ENCODE measurements at places on chromosomes 1 and 21.

DNA sequence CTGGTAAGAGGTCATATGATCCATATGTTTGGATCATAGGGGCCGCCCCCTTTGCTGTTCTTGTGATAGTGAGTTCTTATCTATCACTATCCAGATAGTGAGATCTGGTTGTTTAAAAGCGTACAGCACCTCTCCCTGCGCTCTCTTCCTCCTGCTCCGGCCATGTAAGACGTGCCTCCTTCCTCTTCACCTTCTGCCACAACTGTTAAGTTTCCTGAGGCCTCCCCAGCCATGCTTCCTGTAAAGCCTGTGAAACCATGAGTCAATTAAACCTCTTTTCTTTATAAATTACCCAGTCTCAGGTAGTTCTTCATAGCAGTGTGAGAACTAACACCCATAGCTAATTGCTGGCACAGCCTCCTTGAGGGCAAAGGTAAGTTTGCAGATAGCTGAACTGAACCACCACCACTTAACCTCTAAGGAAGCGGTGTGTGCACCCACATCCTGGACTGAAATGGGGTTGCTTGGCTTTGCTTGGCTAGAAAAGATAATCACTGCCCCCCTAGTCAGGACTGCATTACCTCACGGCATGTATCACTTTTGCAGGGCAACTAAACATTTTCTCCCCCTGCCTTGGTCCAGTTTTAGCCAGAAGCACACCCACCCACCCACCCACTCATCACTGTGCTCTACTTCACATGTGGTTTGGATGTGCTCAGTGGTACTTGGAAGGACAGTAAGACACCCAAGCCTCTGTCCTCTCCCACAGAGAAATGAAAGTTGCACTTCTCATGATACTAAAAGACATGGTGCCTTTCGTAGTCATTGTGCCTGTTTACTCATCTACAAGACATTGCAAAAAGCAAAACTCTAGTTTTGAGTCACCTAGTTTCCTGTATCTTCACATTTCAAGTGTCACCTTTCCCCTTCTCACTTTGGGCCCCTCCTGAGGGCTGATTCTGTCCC lies 23.1 kb upstream of the PTAFR start:
- no peak for DNase-seq

- DNase-seq = no peak
Observed at GRCh38 chr1:245007852-245008251, 143.5 kb upstream of the HNRNPU start.

DNA sequence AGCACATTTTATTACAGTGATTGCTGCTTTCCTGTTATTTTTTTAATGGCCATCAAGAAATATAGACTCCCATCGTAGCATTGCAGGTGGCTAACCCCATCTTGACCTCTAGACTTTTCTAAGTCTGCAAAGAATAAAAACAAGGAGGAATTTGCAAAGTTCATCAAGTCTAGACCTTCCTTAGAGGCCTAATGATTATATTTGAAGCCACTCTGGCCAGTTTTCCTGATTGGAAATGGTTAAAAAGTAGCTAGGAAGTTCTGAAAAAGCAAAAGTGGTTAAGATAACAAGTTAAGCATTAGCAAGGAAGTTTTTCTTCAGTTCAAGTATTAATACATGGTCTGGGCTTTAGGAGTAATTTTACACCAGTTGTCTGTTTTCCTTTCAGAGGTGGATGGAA lies 16.7 kb upstream of the KCNJ15 start:
- no peak for DNase-seq

- no peak for DNase-seq
Observed at GRCh38 chr1:183318433-183318832, 99.7 kb downstream of the NMNAT2 start.

DNA sequence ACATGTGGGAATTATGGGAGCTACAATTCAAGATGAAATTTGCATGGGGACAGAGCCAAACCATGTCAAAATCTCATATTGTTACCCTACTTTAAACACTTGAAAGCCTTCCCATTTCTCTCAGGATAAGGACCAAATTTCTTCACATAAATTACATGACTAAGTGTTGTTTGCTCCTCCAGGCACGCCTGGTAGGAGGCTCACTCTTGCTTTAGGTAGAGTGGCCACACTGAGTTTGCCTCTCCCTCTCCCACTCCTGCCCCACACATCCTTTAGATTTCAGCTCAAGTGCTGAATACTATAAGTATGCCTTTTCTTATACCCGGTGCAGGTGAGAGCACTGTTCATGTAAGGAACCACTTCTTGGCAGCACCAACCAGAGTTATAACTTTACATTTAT lies 279.1 kb downstream of the DNM3 start:
- no peak for DNase-seq

DNA sequence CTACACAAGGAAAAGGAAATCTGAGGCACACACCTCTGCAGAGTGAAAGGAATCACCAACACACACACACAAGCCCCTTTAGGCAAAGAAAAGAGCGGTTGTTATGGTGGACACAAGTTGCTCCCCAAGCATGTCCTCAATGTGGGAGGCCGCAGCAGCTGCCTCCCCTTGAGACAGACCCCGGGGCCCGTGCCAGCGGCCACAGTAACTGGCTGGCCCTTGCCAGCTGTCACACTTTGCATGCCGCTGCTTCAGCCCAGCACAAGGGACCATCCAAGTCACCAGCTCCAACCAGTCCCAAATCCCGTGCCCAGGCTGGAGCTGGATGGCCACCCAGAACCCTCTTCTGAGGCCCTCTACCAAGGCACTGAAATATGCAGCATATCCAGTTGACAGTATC lies 2.9 kb upstream of the OLIG1 start:
- no peak for DNase-seq

DNA sequence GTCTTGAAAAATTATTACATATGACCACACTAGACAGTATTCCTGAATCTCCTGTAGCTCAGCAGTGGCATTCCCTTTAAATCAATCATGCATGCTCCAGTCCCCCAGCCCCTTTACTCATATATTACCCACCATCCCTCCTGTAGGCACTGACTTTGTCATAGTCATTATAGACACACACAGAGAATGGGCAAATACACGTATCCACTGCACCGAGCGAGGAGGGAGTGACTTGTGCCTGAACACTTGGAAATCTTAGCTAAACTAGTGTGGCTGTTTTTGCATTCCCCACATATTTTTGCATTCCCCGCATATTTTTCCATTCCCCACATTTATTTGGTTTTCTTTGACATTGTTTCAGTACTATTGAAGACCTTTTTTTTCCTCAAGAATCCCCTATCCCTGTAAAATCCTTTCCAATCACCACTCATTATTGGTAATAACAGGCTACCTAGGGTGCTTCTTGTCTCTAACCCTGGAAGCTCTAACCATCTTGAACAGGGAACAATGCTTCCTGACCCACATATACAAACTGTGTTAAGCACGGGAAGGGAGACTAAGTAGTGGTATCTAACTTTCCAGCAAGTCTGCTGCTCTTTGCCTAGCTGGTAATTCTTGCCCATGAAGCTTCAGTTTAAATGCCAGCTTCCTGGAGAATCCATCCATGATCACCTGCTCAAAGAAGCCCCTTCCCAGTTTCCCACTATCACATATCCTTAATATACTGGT lies 534.4 kb upstream of the CAMK1G start:
- DNase-seq = no peak

DNA sequence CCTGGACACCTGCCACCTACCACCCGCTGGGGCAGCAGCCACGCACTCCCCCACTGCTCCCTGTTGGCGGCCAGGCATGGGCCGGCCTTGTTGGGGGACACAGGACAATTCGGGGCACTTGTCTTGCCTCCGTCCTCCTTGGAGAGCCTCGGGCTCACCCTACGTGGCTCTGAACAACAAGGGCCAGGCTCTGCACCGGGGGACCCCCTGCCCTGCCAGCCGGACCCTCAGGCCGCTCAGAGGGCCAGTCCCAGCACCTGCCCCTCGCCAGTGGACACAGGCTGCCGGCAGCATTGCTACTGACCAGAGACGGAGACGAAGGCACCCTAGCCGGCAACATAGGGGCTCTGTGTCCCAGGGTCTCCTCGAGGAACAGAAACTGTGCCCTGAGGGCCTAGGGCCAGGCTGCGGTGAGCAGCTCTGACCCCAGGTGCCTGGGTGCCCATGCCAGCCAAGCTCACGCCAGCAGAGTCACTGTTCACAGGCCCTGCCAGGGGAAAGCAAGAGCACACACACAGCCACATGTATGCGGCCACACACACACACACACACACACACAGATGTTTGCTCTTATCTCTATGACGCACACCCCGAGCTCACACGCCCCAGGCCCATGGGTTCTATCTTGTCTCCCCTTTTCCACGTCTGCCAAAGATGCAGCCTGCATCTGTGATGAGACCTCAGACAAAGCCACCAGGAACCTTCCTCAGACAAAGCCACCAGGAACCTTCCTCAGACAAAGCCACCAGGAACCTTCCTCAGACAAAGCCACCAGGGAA lies 45.9 kb downstream of the MORN1 start:
- DNase-seq = no peak

- DNase-seq = peak; percentile 76
Observed at GRCh38 chr1:145996433-145997015, at the start of gene TXNIP. TXNIP (minus strand) TSS chr1:145996579; CDS start chr1:145996266, 313 bp downstream.

GRCh38 chr1:8671306-8671917 lies 146.0 kb downstream of the RERE start:
- no peak for DNase-seq

GRCh38 chr1:173287785-173288184 lies 80.7 kb upstream of the TNFSF4 start:
- no peak for DNase-seq

- no peak for DNase-seq
Observed at GRCh38 chr1:240230816-240231215, 139.1 kb downstream of the FMN2 start.

- no peak for DNase-seq
Observed at GRCh38 chr1:43872280-43872679, 61.3 kb upstream of the ARTN start.

DNA sequence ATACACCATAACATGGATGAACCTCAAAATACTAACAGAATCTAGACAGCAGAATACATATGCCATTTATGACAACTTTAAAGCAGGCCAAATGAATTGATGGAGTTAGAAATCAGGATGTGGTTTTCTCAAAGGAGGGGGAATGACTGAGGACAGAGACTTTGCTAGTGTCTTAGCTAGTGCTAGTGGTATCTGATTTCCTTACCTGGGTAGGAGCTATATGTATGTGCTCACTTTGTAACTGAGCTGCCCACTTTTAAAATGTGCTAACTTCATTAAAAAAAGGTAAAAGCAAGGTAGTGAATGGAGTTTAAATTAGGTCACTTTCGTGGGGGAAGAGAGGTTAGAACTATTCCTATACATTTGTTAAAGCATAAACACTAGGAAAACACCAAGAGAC lies 2.6 kb downstream of the GTF2B start:
- DNase-seq = no peak

- DNase-seq = no peak
Observed at GRCh38 chr21:30981403-30981802, 56.9 kb downstream of the KRTAP19-8 start.

GRCh38 chr1:158177700-158178450 lies 2.8 kb upstream of the CD1D start:
- peak; percentile 10 for DNase-seq

GRCh38 chr1:234963180-234963903 lies 165.3 kb downstream of the TOMM20 start:
- no peak for DNase-seq

DNA sequence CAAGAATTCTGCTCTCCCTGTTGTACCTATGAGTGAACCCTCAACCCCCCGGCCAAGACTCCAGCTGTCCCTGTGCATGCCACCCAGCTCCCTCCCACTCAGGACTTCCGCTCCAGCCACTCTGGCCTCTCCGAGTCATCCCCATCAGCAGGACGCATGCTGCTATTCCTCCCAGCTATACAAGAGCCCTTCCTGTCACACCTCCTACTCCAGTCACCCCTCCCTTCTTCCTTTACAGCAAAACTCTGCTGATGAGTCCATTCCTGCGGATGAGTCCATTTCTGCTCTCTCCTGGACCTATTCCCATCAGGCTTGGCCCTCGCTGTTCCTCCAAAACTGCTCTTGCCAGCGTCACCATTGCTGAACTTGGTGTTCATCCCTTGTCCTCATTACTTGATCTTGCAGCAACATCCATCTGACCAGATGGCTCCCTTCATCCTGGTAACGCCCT lies 42.2 kb downstream of the H3-3A start:
- no peak for DNase-seq

DNA sequence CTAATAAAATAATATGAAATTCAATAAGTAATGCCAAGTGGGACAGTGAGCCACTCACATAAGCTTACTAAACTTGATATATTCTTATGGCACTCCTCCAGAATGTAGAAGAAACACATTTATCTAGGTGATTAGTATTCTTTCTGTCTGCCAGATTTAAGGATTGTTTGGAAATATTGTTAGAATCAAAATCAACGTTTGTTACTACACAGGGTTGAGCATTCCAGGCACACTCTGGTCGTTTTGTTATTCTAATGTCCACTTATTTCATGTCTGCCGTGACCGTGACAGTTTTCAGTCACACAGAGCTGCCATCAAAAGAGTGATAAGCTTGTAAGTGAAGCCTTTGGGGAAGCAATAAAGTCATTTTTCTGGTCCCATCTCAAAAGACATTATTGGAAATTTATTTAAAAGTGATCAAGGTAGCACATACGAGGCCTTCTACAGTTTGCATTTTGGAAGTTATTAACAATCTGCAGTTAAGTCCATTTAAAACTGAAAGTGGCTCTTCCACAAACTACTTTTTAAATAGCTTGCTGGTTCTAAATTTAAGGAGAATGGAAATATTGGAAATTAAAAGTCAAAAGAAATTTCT lies 38.0 kb downstream of the NFIA start:
- no peak for DNase-seq

DNA sequence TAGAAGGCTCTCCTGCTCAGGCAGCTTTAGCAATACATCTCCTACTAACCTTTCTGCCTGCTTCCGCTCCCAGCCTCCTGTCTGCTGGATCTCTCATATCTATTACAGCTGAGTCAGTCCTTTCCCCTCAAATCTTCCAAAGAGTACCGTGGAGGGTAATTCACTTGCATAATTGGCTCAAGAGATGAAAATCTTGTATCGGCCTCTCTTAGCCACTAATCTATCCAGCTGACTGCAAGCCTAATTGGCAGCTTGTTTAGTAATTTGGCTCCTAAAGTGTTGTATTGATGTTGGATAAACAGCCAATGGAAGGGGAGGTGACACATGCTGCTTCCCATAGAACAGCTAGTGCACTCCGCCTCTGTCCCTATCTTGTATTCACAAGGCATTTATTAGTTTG lies 195.7 kb downstream of the GPATCH2 start:
- DNase-seq = no peak

GRCh38 chr1:208807446-208808127 lies 563.4 kb upstream of the PLXNA2 start:
- DNase-seq = no peak

DNA sequence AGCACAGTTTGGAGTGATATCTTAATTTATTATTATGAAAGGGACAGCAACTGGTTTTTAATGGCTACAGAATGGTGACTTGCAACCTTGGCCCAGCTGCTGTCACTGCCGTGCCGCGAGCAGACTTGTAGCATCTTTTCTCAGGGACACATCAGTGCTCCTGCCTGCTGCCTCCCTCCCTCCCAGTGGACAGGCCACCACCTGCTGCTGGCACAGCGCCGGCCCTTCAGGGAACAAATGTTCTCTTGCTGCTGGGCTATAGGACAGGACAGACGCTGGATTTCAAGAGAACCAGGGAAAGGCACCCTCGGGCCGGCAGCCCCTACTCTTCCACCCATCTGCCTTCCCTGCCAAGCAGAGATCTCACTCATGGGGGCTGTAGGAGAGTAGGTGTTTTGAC lies 413.8 kb upstream of the NFIA start:
- DNase-seq = no peak

GRCh38 chr1:112800289-112800688 lies 85.2 kb upstream of the PPM1J start:
- no peak for DNase-seq

- no peak for DNase-seq
Observed at GRCh38 chr1:220734571-220735326, 13.4 kb upstream of the MTARC2 start.

All from H1 (cell line).